Muscle of leg (tissue), 16 donors: ENCODE measurements at places on chromosomes 2 and 18.

GRCh38 chr2:49035481-49035880 is 118.8 kb downstream of the FSHR start:
- no peak for DNase-seq

DNA sequence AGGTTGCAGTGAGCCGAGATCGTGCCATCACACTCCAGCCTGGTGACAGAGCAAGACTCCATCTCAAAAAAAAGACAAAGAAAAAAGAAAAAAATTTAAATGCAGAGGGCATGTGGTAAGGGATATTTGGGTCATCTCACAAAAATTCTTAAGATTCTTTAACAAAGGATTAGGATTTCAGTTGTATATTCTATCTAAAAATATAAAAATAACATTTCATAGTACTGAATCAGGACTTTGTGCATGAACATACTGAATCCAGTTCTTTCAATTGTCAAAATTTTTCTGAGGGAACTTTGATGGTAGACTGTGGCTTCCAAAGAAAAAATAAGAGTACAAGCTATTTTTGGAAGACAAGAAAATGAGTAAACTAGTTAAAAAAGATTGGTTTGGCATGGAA is 6.5 kb upstream of the PPP3R1 start:
- DNase-seq = no peak

DNA sequence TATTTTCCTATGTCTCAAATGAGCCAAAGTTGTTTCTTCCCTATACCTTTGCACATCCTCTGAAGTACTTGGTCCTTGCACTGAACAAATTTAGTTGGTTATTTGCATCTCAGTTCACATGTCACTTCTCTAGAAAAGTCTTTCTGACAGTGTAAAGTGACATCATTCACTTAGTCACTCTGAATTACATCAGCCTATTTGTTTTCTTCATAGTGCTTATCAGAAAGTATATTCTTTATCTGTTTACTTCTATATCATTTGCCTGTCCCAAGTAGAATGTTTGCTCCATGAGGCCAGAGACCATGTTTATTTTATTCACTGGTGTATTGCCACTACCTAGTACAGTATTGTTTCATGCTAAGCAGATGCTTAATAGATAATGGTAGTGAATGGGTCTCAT is 173.7 kb downstream of the HNMT start:
- DNase-seq = peak; percentile 8

- DNase-seq = no peak
These were observed 18.4 kb upstream of the CAB39 start for GRCh38 chr2:230694241-230694640.

GRCh38 chr2:40384714-40385113 is 67.2 kb downstream of the SLC8A1 start:
- DNase-seq = no peak

GRCh38 chr2:227717687-227718567 is at the start of gene SLC19A3:
SLC19A3 (minus strand) TSS chr2:227718028; CDS start chr2:227702318, 15,710 bp downstream.
- DNase-seq = peak; percentile 98

DNA sequence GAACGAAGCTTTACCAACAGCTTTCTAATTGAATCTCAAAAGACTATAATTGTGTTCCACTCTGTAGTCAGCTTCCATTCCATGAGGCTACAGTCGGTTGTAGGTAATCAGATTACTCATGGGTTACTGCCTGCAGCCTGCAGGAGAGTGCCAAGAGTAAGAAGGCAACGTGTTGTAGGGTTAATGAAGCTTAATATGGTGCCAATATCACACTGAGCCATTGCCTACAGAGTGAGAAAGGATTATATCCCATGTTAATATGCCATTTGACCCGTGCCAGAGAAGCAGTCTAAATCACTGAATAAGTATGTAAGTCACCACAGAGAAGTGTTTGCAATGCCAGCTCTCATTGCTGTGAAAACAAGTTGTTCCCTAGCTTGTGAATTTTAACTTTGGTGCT is 734.5 kb upstream of the ACVR2A start:
- DNase-seq = peak; percentile 10

- no peak for DNase-seq
These were observed 24.8 kb downstream of the DSG4 start for GRCh38 chr18:31401156-31402025.

DNA sequence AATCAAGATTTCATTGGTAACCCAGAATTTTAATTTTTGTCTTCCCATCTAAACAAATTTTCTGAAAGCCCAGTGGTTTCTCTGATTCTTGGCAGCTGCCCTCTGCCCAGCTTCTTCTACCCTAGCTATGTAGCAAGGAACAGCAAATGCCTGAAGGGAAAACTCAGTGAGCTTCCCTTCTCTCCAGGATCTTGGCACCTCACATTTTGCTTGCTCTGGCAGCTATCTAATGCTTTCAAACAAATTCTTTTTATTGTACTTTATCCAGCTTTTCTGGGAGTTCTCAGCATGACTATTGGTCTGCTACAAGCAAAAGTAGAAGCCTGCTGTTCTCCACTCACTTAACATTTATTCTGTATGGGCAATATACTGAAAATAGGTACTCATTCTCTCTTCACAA is 18.3 kb upstream of the GFPT1 start:
- DNase-seq = no peak

- peak; percentile 64 for DNase-seq
These were observed 44.9 kb downstream of the APLF start for GRCh38 chr2:68512326-68512725.

DNA sequence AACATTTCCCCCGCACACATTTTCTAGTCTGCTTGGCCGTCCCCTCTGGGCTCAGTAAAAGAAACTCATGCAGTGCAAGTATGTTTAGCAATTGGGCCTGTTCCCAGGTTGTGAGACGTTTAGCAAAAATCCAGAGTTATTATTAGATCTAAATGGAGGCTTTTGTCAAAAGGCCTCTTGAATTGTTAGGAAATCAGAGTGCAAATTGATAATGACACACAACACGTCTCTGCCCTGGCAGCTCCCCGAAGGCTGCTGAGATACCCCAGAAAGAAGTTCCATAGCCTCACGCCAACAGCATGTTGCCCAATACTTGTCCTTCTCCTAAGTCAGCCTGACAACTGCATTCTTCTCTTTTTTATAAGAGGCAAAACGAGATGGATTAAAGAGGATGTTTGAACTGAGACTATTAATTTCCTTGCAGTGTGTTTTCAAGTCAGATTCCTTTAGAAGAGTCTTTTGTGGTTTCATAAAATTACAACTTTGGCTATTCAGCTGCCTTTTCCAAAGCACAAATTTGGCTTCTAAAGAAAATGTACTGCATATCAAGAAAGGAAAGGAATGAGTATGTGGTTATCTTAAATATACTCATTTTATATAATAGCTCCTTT is 202.2 kb downstream of the TRIB2 start:
- peak; percentile 94 for DNase-seq

DNA sequence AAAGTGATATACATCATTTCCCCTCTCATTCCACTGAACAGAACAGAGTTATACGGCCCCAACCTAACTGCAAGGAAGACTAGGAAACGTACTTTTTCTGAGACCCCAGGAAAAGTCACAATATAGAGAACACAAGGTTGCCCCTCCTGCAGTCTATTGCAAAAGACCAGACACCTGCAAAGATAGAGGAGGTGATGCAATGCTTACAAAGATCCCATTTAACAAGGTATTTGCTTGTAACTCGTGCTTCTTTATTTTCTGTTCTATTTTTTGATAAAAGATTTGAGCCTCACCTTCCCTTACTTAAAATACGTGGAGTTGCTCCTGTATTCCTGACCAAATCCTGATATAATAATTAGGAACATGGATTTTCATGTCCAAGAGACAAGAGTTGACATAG is 793.0 kb upstream of the ID2 start:
- no peak for DNase-seq

GRCh38 chr18:54260396-54261072 is 8.8 kb upstream of the POLI start:
- DNase-seq = no peak

- DNase-seq = no peak
These were observed 106.3 kb downstream of the TTN start for GRCh38 chr2:178700922-178701342.

GRCh38 chr2:19300961-19301360 is 57.5 kb downstream of the OSR1 start:
- no peak for DNase-seq

DNA sequence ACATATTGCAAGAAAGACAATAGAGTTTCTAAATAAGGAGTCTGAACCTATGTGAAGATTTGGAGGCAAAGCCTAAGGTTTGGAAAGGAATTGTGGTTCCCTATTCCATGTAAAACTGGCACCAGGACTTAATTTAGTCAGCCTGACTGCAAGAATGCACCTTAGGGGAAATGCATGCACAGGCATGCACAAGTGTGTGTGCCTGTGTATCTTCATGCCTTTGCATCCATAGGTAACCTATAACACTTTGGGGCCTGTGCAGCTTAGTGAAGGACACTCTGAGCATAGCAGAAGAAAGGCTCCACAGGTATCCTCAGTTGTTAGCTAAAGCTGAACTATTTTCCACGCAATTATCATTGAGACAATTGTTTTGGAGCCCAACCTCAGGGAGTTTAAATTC is 73.4 kb downstream of the RPRM start:
- no peak for DNase-seq

DNA sequence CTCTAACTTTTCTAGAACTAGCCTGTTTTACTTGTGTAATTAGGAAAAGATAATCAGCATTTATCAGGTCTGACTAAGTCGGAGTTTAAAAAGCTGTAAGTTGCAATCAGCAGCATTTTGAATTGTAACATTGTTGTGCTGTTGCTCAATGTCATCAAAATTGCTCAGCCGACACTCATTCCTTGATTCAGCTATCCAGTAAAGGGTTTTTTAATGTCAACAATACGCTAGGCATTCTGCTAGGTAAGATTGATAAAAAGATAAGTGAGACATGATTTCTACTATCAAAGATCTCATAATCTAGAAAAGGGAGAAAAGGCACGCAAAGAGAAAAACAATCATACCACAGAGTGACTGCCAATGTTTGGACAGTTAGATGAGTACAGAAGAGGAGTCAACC is 327.1 kb upstream of the CDH2 start:
- DNase-seq = no peak

DNA sequence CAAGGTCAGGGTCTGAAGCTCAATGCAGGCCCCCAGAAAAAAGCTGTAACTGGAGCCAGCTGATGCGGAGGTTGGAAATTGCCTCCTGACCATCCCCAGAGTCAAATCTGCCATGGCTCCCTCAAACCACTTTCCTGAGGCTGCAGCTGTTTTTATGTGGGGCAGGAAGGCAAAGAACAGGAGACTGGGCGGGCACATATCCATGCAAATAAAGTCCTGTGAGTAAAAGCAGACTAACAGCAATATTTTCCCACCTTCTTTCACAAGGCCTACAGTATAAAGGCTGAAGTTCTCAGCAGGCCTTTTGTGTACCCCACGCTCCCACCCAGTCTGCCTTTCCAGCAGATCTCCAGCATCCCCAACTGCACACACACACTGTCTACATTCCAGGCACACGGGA is 47.1 kb downstream of the CYP1B1 start:
- no peak for DNase-seq

DNA sequence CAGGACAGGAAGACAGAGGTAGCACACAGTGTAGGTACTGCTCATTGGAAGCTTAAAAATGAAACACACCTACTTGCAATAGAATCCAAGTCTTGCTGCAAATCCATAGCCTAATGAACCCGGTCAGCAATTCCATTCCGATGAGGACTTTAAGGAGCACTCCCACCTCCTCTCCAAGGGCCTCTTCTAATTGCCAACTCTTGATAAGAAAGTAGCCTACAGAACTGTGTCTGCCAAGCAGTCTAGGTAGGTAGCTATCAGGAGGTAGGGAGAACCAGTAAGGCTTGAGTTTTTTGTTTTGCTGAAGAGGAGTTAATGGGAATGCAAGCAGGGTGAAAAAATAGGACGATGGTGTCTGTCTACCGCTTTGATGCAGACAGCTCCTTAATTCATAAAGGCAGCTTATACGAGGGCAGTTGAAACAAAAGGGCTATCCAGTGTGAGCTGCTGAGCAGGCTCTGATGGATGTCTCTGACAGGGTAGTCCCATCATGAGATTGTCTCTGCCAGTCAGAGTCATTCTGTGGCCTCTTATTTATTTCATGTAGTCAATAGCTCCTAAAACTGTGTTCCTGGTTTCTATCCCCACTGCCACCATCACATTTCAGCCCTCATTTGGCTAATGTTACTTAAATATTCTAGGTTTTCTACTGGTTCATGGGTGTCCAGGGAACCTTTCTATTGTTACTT is 155.6 kb upstream of the DNMT3A start:
- DNase-seq = no peak

DNA sequence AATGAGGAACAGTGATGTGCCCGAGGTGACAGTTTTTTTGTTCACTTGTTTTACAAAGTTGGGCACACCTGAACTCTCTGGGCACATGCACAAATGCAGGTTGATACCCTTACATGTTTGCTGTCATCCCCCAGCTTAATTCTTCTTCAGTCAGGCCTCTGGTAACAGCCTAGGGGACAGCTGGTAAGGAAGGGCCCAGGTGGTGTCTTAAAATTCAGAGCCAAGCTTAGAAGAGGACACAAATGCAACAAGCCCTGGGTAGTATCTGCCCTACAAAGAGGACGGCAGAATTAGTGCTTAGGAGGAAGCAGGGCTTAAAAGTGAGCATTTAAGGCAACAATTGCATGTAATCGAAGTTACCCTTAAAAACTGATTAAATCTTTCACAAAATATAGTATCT is 171.9 kb upstream of the ACAA2 start:
- DNase-seq = no peak

DNA sequence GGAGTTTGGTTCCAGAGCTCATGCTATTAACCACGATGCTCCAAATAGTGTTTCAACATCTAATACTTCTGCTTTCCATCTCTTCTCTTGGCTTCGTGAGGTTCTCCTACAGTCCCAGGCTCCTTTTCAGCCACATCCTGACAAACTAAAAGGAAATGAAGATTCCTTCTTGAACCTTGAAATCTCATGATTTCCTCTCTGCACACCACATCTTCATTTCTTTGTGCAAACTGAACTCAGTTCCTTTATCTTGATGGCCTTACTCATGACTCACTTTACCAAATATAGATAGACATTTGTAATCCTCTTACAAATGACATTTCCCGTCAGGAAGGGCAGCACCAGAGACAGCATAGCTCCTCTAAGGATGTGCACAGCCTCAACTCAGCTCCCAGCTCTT is 50.0 kb upstream of the ITGA4 start:
- DNase-seq = peak; percentile 57

DNA sequence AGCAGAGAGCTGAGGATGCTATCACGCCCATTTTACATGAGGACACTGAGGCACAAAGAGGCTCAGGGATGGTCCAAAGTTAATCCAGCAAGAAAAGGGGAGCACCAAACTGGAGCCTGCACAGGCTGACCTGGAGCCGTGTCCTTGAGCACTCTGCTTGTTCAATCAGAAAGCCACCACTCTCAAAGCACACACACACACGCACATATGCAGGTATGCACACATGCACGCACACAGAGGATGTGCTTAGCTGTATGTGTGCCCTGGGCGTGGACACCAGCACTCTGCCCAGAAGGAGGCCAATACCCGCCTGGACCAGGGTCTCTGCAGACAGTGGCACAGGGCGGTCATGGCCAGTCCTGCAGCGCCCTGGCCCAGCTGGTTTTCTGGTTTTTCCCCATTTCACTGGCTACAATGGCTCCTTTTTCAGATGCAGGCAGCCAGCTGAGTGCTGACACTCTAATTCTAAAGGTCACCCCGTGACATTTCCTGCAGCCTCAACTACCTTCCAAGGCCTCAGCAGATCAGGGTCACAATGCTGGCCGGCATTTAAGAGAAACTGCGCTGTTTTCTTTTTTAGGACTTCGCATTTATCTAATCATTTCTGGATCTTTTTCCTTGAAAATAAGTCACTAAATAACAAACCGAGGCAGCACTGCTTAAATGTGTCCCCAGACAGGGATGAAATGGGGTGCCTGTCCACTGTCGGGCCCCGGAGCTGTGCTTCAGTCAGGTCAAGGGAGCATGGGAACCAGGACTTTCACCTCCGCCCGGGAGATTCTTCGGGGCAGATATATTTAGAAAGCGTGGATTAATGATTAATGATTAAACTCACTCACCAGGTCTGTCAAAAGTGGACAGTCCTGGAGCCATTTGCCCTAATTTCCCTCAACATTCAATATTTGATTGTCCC is 104.5 kb downstream of the HDAC4 start:
- DNase-seq = no peak
